Aortic smooth muscle cell (primary cell): ENCODE measurements at places on chromosomes 7 and 10. TPM values are rescaled to one million over a fixed set of nuclear protein-coding genes. Genes with fewer than 3 reads are reported as not detected.

The UPK3BL2 gene
- total RNA-seq, result 2.8 and 5.2 TPM in 2 replicates

The LOXL4 gene
- 74.9 and 82.6 TPM in 2 replicates for total RNA-seq

The MMD2 gene
- total RNA-seq, result not detected in 2 replicates

The HOXA1 gene
- 0.12 and 0.13 TPM in 2 replicates for total RNA-seq

The IFIT1B gene
- total RNA-seq, result 0.06 TPM in 1 of 2 replicates, not detected in the other

The GIMAP1 gene
- total RNA-seq, result 0.25 and 0.26 TPM in 2 replicates

The PPP3CB gene
- total RNA-seq, result 22.9 and 32.0 TPM in 2 replicates

The SP4 gene
- total RNA-seq, result 3.8 and 6.6 TPM in 2 replicates

The GPC2 gene
- 0.40 and 0.99 TPM in 2 replicates for total RNA-seq

The PALD1 gene
- total RNA-seq, result 11.5 and 11.6 TPM in 2 replicates

The ATOH7 gene
- under 0.01 TPM in 1 of 2 replicates, not detected in the other for total RNA-seq

The MALRD1 gene
- total RNA-seq, result 0.56 and 0.66 TPM in 2 replicates

The CCDC201 gene
- total RNA-seq, result not detected in 2 replicates

The MMP21 gene
- total RNA-seq, result not detected in 2 replicates

The FAM237B gene
- total RNA-seq, result not detected in 2 replicates

The APBB1IP gene
- total RNA-seq, result not detected in 2 replicates

The PHKG1 gene
- total RNA-seq, result 2.0 and 9.4 TPM in 2 replicates

The EIF5AL1 gene
- total RNA-seq, result 0.50 and 0.53 TPM in 2 replicates

The PON3 gene
- total RNA-seq, result 0.06 TPM in 1 of 2 replicates, not detected in the other

The ITGB8 gene
- 5.7 and 10.1 TPM in 2 replicates for total RNA-seq

The CTAGE6 gene
- 0.13 and 0.62 TPM in 2 replicates for total RNA-seq
